ENCODE measurements at places on chromosomes 16 and 17.

DNA sequence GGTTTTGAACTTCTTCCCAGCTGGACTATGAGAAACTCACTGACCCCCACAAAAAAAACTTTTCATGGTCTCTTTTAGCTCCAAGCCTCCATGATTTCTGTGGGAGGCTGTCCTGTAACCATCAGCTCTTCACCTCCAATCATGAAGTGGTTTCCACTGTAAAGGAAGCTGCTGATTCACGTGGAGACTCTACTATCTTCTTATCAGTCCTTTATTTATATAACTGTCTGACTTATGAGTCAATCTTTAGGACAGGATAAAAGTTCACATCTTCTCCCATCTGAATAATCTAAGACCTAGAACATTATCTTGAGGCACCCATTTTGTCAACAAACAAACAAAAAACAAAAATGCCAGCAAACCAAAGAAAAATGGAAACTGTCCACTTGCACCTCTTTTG is 409.9 kb downstream of the SLC39A11 start:
- DNase-seq: no peak

GRCh38 chr17:82845163-82845807 is 5.5 kb upstream of the ZNF750 start:
- DNase-seq: no peak

- DNase-seq: no peak
Observed at GRCh38 chr16:17370731-17371285, 100.0 kb downstream of the XYLT1 start.

DNA sequence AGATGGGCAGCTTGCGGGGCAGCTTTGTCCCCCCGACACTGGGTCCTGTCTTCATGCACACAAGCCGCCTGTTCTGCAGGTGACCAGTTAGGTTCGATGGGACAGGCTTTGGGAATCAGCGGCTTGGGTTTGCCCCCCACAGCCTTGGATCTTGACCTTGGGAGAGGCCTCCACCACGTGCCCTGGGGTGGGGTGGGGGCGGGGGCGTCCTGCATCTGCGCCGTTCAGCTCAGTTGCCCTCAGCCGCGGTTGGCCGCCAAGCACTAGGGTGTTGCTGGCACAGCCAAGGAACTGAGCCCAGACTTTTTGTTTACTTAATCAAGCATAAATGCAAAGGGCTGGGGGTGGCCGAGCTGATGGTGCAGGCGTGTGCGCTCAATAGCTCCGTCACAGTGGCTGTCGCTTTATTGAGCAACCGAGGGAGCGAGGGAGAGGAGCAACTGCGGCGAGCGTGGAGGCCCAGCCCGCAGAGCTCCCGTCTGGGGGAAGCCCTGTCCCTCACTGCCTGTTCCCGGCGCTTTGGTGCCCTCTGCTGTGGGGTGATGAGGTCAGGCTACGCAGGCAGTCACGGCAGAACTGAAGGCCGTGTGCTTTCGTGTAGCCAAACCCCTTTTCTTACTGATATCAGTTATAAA is 33.9 kb downstream of the JPH3 start:
- DNase-seq: peak; percentile 89

- no peak for DNase-seq
Observed at GRCh38 chr17:77930780-77931768, 27.4 kb upstream of the TNRC6C start.

GRCh38 chr16:67551972-67552371 is 10.4 kb upstream of the CTCF start:
- DNase-seq: no peak

DNA sequence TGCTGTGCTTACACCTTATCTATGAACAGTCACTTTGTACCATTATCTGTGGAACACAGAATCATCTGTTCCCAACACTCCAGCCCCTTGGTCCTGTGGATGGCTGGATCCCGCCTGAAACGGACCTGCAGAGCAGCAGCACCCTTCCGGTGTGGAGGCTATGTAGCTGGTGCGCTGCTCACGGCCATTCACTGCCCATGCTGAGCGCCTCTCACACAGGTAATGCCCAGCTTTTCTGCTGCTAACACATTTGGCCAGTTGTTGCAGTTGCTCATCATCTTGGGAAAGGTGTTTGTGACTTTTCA is 11.4 kb upstream of the PLK1 start:
- DNase-seq: no peak

DNA sequence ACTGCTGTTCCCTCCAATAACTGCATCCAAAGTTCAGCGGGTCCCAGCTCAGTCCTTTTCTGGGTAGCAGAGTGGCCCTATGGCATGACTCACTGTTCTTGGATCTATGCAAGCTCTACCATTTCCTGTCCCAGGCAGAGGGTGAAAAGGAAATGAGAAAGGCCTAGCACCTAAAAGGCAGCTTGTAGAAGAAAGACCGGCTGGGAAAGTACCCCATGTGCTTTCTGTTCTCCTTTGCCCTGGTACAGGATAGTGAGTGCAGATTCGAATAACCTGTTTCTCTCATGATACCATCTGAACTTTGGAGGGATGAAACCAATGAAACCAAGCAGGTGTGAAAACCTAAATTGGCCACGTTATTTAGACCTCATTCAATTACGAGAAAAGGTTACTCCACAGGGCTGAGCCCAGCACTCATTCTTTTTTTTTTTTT is 12.7 kb upstream of the HASPIN start:
- peak; percentile 59 for DNase-seq

GRCh38 chr16:55836158-55836611 is 3.3 kb upstream of the CES1 start:
- DNase-seq: no peak

DNA sequence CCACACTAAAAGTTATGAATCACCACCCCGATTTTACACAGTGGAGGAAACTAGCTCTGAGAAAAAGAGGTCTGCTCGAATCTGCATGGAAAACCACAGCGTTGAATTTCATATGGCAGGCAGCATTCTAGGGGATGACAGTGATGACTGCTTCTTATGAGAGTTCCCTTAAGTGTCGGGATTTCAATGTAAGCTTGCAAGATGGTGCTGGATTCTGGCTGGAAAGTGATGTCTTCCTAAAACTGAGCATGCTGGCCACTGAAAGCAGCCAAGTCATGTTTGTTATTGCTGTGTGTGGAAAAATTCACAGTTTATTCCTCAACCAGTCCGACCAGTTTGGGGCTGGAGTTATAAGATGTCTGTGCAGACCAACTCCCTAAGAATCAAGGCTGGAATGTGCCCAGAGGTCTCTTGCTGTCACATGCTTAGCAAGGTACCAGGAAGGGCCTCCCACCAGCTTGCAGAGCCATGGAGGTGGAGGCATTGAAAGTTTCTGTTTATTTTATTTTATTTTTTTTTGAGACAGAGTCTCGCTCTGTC is 37.2 kb upstream of the GAN start:
- DNase-seq: no peak

GRCh38 chr17:66985338-66986237 is 21.1 kb downstream of the CACNG4 start:
- DNase-seq: no peak

GRCh38 chr16:66594739-66595138 is 9.8 kb upstream of the CMTM3 start:
- DNase-seq: no peak

GRCh38 chr17:42407289-42407836 is 15.7 kb downstream of the CAVIN1 start:
- DNase-seq: peak; percentile 72

GRCh38 chr17:1087381-1088241 is 90.7 kb downstream of the TIMM22 start:
- DNase-seq: no peak

- DNase-seq: no peak
Observed at GRCh38 chr16:5874899-5875298, 777.3 kb upstream of the EEF2KMT start.

- DNase-seq: peak; percentile 87
Observed at GRCh38 chr16:73232555-73233328, 184.8 kb upstream of the ZFHX3 start.

GRCh38 chr17:50186661-50187393 is 14.6 kb downstream of the COL1A1 start:
- no peak for DNase-seq

DNA sequence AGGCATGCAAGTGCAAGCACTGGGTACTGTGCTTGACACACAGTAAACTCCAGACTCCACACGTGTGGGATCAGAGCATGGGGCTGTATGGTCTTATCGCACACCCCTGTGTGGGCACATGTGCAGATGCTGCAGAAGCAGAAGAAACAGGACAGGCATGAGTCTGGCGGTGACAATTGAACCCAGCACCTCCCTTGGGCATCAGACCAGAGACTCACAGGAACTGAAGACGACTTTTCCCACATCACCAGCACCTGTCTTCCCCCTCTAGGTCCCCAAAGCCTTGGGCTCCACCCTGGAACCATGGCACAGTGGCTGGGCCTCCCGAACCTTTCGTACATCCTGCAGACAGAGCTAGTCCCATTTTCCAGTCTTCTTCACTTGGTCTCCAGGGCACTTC is 126.4 kb upstream of the CDH5 start:
- no peak for DNase-seq

- no peak for DNase-seq
Observed at GRCh38 chr16:87406495-87407088, 14.5 kb downstream of the MAP1LC3B start.

GRCh38 chr16:84039696-84040095 is 2.9 kb downstream of the SLC38A8 start:
- DNase-seq: no peak

DNA sequence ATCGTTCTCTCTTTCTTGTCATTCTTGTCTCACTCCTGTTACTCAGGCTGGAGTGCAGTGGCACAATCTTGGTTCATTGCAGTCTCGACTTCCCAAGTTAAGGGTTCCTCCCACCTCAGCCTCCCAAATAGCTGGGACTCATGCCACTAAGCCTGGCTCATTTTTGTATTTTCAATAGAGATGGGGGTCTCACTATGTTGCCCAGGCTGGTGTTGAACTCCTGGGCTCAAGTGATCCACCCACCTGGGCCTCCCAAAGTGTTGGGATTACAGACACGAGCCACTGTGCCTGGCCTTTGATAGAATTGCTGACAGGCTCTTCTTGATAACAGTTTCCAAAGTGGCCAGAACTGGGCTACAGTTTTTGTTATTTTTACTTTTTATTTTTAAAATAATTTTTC is 32.3 kb downstream of the TPPP3 start:
- DNase-seq: no peak

GRCh38 chr17:7932483-7932891 is 481 bp downstream of the CNTROB start:
- peak; percentile 28 for DNase-seq

DNA sequence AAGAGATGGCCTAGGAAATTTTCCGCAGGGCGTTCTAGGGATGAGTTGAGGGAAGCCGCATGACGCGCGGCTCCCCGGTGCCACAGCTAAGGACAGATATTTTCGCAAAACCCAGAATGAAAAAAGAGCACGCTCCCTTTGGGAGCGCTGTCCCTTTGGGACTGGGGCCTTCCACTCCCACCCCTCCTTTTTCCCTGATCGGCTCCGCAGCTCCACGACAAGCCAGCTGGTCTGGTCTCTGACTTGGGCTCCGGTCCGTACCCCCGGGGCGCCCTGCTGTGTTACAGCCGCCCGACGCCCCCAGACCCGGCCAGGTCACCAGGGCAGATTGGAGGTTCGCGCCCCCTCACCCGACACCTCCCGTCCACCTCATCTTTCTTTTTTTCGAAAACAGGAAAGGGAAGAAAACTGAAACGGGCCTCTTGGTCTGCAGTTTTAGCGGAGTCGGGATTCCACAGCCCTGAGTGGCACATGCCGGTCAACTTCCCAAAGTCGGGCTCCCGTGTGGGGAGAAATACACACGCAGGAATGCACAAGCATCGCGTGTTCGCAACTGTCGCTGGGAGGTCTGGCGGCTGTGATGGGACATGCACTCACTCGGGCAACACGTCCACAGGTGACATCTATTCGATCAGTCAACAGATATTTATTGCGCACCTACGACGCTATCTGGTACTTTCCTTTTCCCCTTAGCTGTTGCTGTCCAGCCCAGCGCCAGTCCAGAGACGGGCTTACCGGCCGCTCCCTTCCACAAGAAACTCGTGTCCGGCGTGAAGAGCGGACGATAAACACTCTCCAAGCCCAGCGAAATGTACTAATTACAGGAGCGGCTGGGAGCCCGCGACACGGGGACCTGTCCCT is 3.9 kb upstream of the SOX9 start:
- DNase-seq: no peak

DNA sequence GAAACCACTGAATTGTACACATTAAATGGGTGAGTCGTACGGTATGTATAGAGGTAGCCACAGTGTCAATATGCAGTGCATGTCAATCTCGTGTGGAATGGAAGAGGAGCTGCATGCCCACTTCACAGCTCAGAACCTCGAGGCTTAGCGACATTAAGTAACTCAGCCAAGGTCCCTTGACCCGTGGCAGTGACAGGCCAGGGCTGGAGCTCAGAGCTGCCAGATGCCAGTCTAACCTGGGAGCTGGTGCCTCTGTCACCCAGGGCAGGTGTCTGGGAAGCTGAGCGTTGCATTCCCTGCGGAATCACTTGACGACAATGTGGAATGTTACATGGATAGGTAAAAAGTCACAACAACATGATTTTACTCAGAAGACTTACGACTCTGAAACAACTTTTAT is 298.1 kb downstream of the FOXL1 start:
- DNase-seq: no peak

DNA sequence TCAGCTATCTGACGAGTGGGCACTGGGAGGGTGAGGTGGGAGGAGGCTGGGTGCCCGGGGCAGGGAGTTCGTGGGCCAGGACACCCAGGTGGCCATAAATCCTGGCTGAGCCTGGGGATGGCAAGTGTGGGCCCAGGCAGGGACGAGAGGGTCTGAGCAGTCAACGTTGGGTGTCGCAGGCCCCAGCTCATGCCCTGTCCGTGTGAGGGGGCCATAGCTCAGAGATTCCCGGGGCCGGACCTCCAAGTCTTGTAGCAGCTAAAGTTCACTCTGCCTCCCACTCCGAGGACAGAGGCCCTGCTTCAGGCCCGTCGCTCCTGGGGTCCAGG is 34.4 kb downstream of the CTU2 start:
- DNase-seq: no peak

DNA sequence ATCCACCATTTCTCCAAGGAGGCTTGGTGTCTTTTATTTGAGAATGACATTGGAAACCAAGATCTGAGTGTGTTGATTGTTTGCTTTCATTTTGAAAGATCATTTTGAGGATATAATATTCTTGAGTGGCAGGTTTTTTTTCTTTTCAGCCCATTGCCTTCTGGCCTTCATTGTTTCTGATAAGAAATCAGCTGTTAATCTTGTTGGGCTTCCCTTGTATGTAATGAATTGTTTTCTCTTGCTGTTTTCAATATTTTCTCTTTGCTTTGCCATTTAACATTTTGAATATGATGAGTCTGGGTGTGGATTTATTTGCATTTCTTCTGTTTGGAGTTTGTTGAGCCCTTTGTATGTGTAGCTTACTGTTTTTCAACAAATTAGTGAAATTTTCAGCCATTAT is 22.0 kb downstream of the PRSS54 start:
- DNase-seq: peak; percentile 14

DNA sequence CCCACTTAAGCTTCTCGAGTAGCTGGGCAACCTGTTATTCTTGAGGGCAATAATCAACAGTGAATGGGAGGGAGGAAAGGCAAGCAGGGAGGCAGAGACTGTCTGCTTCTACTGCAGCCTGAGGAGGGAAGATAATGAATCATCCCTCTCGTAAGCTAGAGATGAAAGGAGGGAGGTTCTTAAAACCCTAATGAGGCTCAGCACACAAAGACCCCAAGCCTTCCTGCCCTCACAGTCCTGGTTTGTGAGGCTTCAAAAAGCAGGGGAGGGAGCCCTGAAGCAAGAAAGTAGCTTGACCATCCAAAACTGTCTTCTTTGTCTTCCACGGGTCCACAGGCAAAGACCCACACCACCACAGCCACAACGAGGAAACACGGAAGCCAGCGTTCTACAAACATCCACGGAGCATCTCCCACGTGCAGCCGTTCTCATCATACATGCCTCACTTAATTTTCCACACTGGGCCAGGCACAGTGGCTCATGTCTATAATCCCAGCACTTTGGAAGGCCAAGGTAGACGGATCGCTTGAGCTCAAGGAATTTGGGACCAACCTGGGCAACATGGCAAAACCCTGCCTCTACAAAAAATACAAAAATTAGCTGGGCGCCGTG is 1.8 kb downstream of the PIK3R5 start:
- no peak for DNase-seq
